Fibroblast of skin of scalp (primary cell): ENCODE measurements at places on chromosomes 6 and 20.

DNA sequence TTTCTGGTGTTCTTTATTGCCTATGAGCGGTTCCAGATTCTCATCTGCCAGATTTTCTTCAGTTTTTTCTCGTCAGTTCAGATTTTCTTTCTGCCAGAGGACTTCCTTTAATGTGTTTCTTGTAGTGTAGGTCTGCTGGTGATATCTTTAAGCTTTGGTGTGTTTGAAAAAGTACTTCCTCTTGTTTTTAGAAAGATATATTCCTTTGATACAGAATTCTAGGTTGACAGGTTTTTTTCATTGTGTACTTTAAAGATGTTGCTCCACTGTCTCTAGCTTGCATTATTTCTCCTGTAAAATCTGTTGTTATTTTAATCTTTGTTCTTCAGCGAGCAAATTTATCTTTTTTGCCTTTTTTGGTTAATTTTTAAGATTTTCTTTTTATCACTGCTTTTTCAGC lies 36.9 kb downstream of the ASXL1 start:
- DNase-seq, result no peak

GRCh38 chr6:157554747-157555146 lies 173.8 kb downstream of the ZDHHC14 start:
- DNase-seq, result no peak

DNA sequence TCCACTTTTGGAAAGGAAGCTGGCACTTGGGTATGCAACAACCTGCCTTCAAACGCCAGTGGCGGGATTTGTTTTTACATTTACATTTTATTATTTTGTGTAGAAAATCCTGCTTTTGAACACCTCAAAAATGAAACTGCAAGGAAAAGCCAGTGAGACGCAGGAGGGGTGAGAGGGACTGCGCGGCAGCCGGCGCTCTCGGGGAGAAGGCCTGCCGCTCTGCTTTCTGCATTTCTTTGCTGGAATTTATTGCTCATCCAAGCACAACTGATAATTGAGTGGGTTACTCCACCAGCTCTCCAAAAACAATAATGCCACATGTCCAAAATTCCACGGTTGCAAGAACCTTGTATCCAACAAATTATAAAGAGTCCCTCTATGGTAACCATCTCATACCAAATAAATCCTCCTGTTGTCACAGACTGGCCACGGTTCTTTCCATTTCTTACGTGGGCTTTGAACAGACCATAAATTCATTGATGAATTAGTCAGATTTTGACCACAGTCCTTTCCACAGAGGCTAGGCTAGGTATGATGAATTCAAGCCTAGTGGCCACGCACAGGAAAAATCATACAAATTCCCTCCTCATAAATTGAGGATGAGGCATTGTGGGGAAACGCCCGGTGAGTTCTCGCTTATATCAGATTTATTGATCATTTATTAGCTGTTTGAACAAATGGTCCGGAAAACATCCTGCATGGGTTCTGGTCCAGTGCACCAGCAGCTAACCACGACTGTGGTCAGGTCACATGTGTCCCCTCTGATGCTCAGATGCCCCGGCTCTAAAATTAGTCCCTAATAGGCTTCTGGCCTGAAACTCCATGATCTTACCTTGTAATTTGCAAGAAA lies 31.6 kb upstream of the FOXC1 start:
- DNase-seq, result no peak

DNA sequence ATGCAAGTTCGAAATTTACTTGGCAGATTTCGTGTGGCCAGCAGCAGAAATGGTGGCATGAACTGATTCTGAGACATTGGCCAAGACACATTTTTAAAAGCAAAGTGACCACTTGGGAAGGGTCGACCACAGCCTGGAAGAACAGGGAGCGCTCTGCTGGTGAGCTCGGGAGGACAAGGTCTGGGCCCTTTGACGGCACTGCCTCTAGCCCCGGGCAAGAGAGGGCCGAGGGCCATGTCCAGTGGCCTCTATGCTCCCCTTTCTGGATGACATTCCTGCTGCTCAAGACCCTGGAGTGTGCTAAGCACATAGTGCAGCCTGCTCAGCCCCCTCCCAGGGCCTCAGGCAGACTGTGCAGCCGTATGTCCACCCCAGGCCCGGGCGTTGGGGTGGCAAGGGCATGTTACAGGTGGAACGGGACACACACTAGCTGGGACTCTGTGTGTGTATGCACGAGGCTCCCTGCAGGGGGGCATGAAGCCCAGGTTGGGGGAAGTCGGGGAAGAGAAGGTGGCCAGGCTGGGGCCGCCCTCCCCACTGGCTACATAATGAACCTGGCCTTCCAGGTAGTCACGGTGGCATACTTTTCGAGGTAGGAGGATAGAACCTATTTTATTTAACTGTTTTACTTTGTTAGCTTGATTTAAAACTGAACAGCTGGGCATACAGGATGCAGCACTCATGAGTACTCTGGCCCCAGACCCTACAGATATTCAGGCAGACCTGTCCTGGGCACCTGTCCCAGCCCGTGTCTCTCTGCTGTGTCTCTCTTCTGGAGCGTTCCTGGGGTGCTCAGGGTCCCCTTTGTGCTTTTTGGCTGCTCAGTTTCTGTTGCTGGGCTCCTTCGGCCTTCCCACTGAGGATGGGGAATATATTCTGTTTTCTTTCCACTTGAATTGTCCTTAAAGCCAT lies 6.4 kb downstream of the SYNJ2 start:
- DNase-seq, result no peak

DNA sequence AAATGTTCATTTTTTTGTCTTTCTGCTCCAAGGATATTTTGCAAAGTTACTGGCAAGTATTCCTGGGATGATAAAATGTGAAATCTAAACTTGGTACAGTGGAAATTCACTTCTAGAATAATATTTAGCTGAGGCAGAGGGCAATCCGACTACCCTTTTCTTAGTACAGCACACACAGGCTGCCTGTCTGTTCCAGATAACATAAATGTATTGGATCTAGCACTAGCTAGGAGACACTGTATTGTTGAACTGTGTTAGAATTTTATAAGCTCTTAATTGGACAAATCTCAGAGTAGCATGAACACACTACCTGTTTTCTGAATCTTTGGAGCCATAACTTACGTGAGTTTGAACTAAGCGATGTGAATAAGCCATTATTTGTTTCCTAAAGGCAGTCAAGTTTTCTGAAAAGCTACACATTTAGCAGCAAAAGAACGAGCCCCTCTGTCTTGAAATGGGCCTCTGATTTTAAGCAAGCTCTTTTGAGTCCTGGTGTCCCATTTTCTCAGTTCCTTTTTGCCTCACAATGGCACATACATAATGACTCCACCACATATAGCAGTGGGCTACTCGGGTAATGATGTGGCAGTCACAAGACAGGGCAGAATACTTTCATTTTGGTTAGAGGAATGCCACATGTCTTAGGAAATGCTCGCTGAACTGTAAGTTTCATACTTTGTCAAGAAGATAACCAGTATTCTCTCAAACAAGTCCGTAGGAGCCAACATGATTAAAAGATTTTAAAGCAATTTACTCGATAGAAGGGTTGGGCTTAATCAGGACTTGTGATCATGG lies 116.5 kb upstream of the ESR1 start:
- no peak for DNase-seq

DNA sequence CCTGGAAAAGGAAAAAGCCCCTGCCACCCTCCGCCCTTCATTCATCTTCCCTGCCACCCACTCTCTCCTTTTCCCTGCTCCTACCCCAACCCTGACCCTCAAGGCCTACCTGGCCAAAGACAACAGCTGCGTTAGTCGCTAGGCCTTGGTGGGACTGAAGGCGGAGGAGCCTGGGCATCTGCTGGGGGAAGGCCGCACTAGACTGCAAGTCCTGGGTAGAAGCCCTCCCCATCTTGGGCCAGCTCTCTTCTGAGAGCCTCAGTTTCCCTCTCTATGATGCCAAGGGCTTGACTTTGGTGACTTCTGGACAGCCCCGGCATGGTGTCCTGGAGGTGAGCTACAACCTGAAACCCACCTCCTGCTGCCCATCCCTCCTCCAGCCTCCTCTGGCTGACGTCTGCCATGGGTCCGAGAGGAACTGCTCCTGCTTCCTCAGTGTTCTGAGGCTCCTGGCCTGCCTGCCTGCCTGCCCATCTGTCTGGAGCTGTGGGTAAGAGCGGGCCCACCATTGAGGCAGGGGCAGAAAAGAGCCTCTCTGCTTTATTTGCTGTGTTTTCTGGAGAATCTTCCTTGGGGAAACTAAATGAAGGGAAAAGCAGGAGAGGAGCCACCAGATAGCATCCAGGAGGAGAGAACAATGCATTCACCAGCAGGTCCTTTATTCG lies 7.5 kb upstream of the FOXC1 start:
- DNase-seq, result no peak

DNA sequence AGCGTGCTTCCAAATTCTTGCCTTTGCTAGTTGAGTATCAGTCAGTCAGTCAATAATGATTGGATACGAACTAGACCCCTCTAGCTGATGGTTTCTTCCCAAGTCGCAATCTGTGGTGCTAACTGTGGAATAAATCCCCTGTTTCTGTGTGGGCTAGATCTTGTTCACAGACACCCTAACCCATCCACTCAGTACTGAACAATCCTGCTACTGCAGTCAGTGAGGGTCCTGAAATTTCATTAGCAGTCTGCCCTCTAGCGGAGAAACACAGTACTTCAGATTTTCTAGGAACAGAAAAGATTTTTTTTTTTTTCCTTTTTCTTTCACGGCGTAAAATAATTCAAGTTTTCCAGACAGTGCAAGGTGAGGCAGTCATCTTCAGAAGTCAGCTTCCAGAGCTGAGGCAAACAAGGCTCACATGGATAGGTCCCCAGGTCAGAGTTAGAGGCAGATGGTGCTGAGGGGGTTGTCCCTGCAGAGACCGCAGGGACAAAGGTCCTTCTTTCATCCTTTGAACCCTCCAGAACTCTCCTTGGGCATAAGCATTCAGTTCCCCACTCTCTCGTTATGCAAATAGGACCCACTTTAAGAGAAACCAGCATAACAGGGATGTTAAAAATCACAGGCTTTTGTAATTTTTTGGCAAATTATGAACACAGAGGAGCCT lies 119.6 kb downstream of the SCML4 start:
- DNase-seq, result peak; percentile 75

DNA sequence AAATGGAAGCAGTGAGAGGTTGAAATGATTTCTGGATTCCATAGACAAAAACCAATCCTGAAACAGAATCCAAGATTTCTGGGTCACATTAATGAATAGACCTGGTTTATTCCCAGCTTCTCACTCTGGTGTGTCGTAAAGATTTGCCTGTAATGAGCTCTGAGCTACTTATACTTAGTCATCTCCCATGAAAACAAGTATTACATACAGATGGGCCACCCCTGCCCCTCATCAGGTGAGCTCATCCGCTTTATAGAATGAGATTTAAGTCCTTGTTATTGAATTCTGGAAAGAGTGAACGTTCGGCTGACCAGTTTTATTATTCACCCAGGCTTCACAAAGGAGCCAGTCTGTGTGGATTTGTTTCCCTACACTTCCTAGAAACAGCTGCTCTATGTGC lies 47.1 kb upstream of the TMEM181 start:
- DNase-seq, result no peak

DNA sequence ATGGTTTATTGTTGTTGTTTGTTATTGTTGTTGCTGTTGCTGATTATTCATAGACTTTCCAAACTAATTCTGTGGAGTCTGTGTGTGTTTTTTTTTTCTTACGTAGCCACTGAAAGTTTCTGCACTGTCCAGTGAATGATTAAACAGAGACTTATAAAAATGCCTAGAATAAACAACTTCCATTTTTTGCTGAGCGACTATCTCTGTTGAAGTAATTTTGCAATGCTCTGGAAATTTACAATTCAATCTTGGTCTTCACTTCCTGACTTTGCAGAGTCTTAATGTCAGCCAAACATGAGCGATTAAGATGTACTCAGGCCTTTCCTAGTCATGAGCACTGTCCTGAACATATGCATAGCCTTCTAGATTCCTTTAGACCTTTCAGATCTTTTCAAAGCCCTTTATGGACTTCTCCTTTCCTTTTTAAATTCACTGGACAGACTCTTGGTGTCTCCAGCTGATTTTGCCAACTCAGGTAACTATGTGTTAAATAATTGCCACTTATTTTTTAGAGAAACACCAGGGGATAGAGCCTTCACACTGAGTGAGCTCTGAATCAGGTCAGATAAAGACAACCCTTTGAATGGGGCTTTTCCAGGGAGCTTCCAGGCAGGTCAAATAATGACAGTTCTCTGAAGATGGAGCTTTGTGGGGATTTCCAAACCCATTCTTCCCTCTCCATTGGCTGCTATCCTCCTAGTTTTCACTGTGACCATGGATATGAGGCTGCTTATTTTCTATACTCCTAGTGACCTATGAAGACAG lies 622.8 kb upstream of the EPHA7 start:
- DNase-seq, result no peak

- no peak for DNase-seq
Measured at GRCh38 chr6:13671548-13672127, 40.0 kb downstream of the RANBP9 start.
